ENCODE measurements at places on chromosomes 6 and 20.

DNA sequence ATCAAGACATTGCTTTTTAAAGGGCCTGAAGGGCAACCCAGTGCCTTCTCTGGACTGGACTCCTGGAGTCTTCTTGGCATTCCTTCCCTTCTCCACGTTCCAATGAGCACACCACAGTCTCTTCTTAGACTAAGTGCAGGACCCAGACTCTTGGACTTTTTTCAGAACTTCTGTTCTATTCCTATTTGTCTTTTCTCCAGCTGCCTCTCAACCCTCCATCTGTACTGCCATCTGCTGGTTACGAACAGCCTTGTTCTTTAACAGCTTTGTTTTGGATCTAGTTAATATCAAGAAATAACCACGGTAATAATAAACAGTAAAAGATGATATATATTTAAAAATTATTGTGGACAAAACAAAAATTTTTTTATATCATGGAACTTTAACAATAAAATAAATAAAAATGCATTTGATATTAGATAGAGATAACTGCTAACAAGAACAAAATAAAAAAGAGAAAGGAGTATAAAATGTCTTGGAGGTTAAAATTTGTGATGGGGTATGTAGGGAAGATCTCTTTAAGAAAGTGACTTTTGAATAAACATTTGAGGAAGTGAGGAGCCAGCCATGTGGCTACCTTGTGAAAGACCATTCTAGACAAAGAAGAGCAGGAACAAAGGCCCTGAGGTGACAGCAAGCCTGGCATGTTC, 105.1 kb upstream of the HCRTR2 start:
- peak; percentile 31 for DNase-seq

- no peak for DNase-seq
Observed at GRCh38 chr6:79072640-79073181, 5.3 kb downstream of the PHIP start.

DNA sequence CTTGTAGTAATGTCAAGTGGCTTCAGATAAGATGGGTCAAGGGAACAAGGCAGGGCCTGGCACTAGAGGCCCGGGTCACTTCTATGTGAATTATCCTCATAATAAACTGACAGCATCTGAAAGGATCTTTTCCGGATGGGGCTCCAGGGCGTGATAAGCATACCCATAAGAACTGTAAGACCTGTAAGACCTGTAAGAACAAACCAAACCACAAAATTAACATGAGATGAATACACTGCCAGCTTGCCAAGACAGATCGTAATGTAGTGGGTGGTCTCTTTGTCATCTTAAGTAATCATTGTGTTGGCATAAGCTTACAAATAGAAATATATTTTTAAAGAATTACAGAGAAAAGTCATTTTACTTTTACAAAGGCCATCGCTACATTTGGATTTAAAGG, 334.9 kb downstream of the RFPL4B start:
- no peak for DNase-seq

DNA sequence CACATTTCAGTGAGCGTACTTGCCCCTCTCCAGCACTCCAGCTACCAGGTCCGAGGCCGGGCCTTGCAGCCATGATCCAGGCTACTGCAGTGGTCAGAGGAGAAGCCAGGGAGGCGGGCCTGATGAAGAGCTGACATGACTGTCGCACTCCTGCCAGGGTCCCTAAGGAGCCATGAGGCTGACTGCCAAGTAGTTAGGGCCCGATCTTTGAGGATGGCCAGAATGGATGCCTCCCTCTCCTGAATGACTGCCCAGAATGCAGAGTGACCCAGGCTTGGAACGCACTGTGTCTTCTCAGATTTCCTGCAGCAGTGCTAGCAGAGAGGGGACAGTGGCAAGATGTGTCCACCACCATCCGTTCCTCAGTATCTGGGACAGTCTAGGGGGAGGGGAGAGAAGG, 24.7 kb upstream of the LRFN2 start:
- no peak for DNase-seq

DNA sequence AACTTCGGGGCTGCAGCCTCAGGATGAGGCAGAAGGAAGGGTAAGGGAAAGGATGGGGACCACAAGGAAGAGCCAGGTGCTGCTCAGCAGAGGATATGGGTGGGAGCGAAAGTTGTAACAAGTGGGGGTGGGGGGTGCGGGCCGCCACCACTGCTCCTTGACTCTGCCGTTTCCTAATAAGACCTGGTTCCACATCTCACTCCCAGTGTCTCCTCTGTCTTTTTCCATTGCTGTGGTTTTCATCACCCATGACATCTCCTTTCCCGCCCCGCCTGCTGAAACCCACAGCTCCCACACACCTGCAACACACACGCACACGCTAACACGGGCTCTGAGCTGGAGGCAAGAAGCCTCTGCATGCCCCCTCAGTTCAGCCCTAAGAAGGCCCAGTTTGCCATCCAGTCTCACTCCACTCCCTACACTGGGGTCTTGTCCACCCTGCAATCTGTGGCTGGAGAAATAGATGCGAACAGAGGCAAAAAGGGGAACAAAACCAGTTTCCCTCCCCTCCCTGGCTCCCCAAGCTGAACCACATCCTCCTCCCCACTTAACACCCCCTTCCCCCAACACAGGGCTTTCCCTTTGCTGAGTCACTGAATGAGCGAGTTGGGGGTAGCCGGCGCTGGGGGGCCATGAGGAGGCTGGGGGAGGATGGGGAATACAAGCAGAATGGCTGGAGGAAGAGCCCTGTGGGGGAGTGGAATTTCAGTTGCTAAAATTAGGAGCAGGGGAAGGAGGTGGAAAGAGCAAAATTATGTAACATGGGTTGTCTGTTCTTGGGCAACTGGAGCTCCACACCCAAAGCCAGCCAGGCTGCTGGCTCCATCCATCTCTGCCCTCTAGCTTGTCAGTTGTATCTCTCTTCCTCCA, 11.5 kb downstream of the NFKBIL1 start:
- DNase-seq = no peak

GRCh38 chr20:63895952-63896263, 982 bp downstream of the DNAJC5 start:
- DNase-seq = no peak

DNA sequence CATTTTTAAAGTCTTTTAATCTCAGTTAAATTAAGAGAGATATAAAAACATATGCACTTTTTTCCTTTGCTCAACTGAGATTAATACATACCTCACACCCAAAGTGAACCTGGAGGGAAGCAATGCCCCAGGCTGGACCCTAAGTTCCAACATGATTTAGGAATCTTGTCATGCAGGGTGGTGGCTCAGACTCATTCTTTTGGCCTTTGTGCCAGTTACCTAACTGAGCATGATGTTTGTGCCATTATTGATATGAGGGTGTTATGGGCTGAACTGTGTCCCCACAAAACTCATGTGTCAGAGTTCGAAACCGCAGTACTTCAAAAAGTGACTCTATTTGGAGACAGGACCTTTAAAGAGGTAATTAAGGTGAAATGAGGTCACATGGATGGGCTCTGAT, 188.0 kb downstream of the ARHGAP18 start:
- DNase-seq = no peak

DNA sequence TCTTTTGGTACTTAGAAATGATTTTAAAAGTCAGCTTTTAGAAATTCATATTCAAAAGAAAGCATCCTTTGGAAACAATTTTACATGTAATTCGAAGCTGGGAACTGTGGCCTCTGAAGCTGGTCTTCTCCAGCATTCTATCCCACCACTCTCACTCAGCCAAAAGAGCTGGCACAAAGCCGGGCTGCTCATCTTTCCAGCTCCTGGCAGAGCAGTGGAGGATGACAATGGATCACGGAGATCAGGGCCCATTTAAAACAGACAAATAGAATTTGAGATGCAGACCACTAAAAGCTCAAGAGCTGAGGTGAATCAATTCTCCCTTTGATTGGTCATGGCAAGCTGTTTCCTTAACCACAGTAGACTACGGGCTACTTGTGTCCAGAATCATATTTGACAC, 60.6 kb downstream of the OTOR start:
- DNase-seq = no peak

DNA sequence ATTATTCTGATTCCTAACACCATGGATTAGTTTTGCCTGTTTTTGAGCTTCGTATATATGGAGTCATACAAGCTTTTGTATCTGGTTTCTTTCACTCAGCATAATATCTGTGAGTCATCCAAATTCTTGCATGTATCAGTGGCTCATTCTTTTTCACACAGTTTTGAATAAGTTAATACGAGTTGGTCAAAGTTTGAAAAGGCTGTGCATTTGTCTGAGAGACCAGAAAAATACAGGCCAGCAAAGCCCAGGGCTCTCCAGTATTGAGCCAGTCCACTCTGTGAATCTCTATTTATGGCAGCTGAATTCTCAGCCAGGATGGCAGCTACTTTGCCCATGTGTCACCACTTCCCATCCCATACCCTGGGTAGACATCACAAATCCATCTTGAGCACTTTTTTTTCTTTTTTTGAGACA, 7.2 kb upstream of the CHMP4B start:
- DNase-seq = peak; percentile 16

GRCh38 chr20:17594443-17594842, 24.6 kb downstream of the DSTN start:
- DNase-seq = peak; percentile 36

GRCh38 chr6:130407032-130407431, 41.2 kb downstream of the TMEM200A start:
- no peak for DNase-seq

GRCh38 chr6:118017301-118017848, 110.3 kb downstream of the SLC35F1 start:
- no peak for DNase-seq

DNA sequence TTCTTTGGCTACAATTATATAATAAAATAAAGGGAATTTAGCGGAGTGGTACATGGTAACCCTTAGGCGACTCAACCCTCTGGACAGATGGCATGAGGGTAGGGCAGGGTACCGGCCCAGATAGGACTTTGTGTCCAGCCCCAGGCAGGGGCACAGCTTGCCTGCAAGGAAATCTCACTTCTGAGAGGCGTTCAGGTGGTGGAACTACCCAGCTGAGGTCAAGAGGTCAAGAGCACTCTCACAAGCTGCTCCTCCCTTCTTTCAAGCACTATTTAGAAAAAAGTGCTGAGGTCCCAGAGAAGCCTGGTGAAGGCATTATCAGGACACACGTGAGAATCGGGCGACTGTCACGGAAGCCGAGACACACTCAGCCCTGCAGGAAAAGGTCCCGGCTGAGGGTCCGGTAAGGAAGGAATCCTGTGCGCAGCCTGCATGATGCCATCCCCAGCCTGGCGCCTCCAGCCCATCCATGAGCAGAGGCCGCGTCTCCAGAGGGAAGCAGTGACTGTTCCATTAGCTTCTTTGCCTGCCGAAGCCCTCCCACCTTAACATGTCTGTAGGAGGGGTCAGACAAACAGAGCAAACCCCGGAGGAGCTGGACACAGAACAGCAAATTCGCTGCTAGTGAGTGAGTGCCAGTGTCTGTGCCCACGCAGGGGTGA, 54.8 kb downstream of the WDR27 start:
- no peak for DNase-seq

- no peak for DNase-seq
Observed at GRCh38 chr6:46930331-46930730, 8.6 kb upstream of the ADGRF5 start.

DNA sequence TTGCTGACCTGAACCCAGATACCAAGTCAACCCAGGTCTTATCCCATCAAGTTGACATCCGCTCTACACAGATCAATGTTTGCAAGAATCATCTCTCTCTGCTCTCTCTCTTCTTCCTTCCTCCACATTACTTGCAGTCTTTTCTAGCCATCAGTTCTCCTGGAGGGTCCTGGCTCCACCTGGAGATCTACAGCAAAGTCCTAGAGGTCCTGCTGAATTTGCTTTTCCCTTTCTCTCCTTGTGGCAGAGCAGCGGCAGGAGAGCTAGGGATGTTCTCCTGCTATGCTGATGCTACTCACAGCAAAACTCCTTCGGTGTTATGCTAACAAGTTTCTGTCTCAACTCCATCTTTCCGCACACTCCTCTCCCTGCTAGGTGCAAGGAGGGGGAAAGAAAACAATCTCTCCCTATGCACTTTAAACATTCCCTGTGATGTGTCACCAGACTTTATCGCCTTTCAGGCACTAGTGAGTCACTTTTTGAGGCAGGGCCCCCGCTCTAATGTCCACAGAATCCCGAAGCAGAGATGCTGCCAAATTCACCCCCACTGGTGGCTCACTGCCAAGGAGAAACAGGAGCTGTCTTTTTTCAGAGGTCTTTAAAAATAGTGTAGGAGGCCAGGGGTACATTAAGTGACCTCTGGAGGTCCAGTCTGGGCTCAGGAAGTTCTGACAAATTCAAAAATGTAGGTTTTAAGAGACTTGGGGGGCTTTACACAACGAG, 62.6 kb downstream of the FAM50B start:
- DNase-seq = peak; percentile 61

DNA sequence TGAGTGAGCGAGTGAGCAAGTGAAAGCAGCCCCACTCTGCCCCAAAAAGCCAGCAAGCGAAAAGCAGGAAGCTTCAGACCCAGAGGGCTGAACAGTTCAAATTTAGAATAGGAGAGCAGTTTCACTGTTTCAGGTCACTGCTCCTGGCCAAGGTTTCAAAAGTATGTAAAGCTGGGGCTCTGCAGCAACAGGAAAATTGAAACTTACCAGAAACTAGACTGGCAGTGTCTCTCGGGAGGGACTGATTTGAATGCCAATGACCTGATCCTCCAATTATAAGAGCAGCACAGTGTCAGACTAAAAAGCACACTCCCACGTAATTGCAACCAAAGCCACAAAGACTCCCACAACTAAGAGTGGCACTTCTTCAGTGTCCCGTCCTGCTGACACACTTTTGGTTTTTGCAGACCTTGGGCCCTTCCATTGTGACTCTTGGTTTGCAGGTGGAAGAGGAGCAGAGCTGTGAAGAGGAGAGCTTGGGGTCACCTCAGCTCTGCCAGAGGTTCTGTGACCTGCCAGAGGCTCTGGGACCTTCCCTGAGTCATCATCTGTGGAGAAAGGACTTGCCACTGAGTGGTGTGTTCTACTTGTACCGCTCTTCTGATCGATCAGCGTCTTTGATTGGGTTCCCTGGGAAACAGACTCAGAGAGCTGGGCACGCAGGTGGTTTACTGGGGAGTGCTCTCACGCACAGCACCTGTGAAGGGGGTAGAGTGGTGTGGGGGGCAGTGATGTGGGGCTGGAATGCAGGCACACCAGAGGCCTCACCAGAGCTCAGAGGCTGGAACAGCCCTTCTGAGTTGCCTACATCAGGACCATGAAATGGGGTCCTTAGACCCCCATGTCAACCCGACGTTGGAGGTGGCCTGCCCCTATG, 52.7 kb upstream of the PTGIS start:
- DNase-seq = no peak

GRCh38 chr6:22155551-22155950, 141.3 kb downstream of the PRL start:
- DNase-seq = no peak

GRCh38 chr20:51720384-51720783, 47.8 kb downstream of the ATP9A start:
- DNase-seq = no peak

- DNase-seq = no peak
Observed at GRCh38 chr6:79302341-79302740, 67.9 kb upstream of the HMGN3 start.

All from fibroblast of the conjunctiva (primary cell).